ENCODE measurements at places on chromosomes 11 and 22.
A peak's percentile ranks its signal among the peaks of the same experiment; 100 is the strongest.

DNA sequence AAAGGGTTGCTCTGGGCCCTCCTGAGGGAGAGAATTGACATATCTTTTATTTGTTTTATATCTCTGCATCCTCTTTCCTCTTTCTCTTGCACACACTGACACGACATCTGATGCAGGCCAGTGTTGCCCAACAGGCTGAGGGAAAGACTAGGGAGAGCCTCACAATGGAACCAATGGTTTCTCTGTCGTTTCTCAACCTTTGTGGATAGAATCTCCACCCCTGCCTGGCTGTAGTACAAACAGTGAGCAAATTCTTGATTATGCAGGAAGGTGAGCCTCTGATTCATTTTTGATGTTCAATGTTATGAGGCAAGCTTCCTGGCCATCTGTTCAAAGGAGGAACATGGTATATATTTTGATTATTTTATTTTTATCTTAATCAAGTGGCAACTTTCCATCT lies 49.8 kb upstream of the PLET1 start:
- no peak for DNase-seq

- DNase-seq, result no peak
These were observed 156.2 kb downstream of the NAV2 start for GRCh38 chr11:19868871-19869270.

DNA sequence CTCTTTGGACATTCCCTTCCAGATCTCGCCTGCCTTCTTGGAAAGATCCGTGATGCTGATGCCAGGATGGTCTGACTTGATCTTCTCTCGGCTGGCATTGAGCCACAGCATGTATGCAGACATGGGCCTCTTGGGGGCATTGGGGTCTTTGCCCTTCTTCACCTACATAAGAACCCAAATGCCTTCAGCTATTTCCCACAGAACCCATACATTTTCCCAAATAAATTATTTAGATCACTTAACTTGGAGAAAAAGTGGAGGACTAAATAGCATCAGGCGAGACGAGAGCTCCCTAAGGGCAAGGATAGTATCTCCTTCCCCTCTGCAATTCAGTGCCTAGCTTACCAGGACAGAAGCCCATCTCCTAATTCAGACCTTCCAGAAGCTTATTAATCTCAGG lies 3.0 kb upstream of the TNKS1BP1 start:
- no peak for DNase-seq

DNA sequence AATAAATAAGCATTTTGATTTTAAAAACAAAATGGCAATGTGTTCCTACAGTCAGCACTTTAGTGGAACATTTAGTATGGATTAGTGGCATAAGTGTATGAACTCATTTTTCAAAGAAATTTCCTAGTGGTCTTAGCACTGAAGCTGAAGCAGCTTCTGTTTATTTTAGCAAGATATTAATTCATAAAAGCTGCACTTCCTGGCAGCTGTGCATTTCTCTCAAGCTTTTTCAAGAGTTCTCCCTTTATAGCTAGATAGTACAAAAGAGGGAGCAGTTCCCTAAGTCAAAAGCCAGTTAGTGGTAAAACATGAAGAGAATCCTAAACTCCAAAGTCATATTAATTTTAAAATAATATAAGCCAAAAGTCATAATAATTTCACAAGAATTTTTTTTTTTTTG lies 1036.0 kb upstream of the CCDC90B start:
- DNase-seq, result no peak

GRCh38 chr11:35101223-35101622 lies 37.7 kb upstream of the CD44 start:
- DNase-seq, result no peak

DNA sequence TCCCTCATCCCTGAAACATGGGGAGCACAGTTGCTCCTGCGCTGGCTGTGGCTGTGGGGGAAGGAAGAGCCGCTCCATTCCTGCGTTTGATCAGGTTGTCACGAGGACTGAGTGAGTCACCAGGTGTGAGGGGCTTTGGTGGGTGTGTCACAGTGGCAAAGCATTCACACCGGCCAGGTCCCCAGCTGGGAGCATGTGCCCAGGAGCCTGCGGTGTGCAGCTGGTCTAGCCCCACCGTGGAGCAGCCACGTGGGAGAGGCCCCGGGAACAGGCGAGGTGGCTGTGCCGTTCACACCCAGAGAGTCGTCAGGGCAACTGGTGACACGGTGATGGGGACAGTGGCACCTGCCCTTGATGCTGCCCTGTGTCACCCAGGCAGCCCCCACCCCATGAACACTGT lies 47.6 kb upstream of the PPARA start:
- DNase-seq, result no peak

DNA sequence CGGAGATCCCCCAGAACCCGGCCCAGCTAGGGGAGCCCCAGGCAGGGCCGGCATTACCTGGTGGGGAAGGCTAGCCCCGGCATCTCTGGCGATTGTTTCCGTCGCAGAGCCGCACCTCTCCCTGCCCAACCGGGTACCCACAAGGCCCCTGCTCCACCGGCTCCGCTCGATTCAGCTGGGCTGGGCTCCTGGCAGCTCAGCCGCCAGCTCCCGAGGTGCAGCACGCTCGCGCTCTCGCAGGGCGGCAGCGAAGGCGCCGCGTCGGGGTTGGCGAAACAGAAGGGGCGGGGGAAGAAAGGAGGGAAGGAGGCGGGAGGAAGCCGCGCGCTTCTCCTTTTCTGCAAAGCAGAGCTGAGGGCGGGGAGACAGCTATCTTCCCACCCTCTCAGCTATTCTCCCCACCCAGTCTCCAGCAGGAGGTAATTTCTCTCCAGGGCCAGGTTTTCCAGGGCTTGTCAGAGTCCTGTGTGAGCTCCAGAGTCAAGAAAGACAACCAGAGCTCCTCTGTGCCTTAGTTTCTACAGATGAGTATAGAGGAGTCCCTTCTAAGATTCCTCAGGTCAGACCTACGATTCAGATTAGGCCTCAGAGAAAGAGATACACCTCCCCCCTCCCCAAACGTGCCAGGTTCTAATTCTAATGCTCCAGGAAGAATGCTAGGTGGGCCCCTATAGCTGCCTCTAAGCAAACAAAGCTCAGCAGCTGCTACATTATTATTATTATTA lies 62.0 kb downstream of the PAK1 start:
- peak; percentile 80 for DNase-seq

DNA sequence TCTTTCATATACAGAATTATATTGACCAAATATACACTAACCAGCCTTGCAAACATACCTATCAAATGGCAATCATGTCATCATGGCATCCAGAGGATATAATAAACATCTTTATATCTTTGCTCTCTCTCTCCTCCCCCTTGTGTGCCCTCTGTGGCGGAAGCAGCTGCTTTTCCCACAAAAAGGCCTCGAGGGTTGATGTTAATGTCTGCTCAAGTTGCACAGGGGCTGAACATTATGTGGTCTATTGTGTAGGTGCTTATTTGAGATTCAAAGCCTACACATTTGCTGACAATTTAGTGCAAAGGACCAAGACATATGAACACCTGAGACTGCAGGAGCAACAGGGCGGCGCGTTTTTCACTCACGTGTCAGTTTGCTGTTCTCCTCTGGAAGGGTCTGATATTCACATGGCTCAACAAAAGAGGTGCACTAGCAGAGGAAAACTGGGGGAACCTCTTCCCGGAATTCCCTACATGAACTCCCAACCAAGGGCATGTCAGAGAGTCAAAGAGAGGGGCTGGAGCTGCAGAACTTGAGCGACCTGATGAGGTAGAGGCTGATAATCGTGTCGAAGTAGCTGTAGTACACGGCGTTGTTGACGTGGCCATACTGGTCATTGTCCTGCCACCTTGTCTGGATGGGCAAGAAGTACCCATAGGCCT lies 138.8 kb downstream of the RCN1 start:
- DNase-seq, result no peak

- no peak for DNase-seq
These were observed 151.8 kb upstream of the TTC12 start for GRCh38 chr11:113162592-113162962.

- no peak for DNase-seq
These were observed 65.2 kb downstream of the PICALM start for GRCh38 chr11:86003654-86004053.

DNA sequence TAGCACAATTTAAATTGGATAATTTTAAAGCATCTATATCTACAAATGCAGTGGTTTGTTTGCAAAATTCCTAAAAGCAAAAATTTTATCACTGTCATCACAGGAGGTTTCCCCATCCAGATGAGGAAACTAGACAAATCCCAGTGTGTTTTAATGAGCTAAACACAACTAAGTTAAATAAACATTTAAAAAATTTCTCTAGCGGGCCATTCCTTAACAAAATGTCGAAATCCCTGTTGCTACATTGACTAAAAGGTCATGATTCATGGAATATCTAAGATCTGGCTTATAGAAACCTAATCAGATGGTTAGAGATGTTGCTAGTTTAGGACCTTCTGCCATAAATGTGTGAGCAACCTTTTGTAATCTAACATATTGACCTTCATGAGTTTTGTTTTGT lies 107.3 kb upstream of the BDNF start:
- no peak for DNase-seq

- DNase-seq, result no peak
These were observed 2.2 kb upstream of the OMP start for GRCh38 chr11:77100166-77101042.

DNA sequence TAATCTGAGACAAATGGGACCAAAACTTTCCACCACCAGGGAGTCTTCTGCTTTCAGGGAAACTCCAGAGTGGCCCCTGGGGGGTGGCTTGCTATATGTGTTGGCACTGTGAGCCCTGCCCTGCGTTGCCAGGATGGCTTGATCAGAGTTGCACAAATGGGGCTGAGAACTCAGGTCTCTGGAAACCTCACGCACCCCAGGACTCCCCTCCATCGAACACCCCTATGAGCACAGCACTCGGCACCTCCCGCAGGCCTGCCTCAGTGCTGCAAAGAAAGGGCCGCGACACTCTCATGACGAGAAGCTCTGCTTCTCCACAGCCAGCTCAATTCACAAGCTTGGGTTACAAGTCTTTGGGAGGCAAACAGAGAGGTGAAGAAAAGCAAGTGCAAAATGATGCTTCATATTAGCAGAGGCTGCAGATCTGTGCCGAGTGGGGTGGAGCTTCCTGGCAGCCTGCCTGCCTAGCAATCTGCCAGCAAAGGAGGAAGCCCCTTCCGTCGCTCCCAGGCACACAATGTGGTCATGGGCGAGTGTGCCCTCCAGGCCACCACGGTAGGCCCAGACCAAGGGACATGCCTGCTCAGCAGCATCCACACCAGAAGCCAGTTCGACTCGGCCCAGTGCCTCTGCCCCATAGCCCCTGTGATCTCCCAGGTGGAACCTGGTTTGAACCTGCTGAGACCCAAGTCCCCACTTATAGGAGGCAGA lies 55.7 kb downstream of the MYH9 start:
- peak; percentile 20 for DNase-seq

DNA sequence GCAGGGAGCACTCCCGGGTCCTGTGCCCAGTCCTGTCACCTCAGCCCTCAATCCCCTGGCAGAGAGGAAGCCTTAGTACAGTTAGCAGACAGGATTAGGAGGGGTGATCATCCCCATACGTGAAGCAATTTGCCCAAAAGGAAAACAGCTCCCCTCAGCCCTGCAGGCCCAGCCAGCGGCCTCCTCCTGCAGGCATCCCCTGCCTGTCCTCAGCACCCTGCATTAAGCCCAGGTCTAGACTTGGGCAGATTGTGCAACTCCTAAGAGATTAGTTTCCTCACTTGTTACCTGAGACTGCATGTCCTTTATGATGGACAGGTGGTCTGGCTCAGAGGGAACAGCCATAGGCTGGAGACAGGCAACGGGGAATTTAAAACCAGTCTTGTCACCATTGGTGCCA lies 95.5 kb upstream of the TMEM45B start:
- no peak for DNase-seq

DNA sequence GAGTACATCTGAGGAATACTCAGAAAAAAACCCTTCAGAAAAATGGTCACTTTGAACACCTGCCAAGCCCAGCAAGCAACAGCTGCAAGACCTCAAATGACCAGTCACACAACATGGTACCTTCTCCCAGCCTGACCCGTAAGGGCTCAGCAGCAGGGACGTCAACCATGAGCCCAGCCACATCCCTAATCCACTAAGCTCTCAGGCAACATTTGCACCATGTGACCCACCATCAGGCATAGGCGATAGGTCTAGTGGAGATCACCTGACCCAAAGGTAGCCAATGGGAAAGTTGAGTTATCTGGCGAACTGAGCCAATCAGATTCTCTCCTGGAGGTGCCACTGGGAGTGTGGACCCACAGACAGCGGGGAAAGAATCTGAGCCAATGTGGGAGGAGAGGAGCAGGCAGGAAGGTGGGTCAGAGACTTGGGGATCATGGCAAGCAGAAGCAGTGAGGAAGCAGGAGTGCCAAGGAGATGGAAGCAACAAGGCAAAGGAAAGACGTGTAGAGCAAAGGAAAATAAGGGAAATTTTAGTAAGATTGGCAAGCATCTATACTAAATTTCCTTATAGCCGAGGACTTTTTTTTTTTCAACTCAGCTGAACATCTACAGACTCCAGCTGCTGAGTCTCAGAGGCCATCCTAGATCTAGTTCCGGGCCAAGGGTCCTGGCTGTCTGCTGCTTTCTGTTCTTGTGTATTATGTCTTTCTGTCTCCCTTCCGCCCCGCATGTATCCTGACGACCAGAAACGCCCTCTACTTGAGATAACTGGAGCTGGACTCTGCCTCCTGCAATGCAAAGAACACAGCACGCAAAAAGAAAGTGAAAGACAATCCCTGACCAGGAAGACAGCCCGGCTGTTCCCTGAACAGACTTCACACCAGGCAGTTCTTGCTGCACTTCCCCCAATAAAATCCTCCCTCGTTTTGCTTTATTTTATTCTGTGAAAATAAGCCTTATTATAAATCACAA lies 11.0 kb upstream of the PLAAT2 start:
- no peak for DNase-seq

- DNase-seq, result peak; percentile 91
These were observed 15.8 kb upstream of the EHD1 start for GRCh38 chr11:64894070-64894811.

DNA sequence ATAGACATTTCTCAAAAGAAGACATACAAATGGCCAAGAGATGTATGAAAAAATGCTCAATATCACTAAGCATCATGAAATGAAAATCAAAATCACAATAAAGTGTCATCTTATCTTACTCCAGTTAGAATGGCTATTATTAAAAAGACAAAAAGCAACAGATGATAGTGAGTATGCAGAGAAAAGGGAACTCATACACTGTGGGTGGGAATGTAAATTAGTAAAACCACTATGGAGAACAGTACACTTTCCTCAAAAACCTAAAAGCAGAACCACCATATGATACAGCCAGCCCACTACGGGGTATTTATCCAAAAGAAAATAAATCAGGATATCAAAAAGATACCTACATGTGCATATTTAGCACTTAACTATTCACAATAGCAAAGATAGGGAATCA lies 700.0 kb upstream of the ANO5 start:
- DNase-seq, result no peak

DNA sequence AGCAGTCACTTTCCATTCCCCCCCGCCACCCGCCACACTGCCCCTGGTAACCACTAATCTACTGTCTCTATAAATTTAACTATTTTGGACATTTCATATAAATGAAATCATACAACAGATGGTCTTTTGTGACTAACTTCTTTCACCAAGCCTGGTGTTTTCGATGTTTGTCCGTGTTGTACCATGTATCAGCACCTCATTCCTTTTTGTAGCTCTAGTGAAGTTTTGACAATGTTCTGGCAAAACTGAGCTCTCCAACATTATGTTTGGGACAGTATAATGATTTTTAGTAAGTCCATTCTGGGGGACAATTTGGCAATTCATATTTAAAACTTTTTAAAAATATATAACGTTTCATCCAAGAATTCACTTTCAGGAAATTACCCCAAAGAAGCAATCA lies 45.6 kb upstream of the ARHGAP42 start:
- no peak for DNase-seq
